HCT116 (cell line): ENCODE measurements at places on chromosomes 11 and 22. TPM values are rescaled to one million over a fixed set of nuclear protein-coding genes. Genes with fewer than 3 reads are reported as not detected.

DNA sequence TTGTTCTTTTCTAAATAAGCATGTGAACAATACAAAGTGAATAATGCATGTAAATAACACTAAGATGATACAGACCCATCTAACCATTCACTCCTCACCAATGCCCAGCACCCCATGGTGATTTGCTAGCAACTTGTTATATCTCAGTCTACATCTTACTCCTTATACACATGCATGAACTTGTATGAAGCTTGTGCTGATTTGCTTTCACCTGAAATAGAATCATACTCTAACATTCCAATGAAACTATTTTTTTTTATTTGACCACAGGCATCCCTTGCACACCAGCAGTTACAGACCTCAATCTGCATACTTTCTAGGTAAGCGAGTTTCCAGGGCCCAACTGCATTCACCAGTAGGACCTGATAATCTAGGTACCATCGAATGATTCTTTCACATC, 873.6 kb downstream of the OPCML start:
- DNase-seq = no peak

DNA sequence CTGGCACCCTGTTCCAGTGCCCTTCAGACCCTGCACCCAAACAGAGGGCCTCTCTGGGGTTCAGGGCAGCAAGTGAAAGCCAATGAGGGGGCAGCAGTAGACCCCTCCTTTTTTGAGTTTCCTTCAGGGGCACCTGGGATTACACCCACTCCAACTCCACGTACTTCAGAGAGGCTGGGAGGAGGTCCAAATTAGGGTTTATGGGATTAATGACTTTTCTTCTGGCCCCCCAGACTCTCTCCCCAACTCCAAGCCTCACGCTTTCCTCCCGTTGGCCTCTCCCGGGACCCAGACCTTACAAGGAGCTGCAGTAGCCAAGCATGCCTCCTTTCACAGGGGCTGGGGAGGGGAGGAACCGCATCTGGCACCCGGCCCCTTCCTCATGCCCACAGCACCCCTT, 101.7 kb downstream of the NECTIN1 start:
- DNase-seq = no peak

GRCh38 chr11:76859708-76860227, 950 bp upstream of the ACER3 start:
- no peak for DNase-seq

DNA sequence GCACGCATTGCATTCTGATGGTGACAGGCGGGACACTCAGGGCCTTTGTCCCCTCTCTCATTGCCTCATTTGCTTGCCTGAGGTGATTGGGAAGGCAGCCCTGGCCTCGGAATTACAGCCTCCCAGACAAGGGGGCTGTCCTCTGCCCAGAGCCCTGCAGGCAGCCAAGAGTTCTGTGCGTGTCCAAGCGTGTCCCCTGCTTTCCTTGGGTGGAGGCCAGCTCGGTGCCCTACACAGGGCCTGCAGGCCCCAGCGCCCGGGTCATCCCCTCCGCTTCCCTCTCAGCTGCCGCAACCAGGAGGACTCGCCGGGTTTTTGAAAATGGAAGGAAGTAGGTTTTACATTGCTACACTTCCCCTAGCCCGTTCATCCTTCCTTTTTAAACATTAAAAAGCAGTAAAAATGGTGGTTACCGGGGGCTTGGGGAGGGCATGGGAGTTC, 1.9 kb downstream of the GRAMD4 start:
- no peak for DNase-seq

GRCh38 chr11:121149116-121149515, 48.1 kb downstream of the TECTA start:
- no peak for DNase-seq

- no peak for DNase-seq
Observed at GRCh38 chr11:35859301-35859700, 84.6 kb upstream of the LDLRAD3 start.

Gene KCNJ5
- total RNA-seq = 0.17 TPM

DNA sequence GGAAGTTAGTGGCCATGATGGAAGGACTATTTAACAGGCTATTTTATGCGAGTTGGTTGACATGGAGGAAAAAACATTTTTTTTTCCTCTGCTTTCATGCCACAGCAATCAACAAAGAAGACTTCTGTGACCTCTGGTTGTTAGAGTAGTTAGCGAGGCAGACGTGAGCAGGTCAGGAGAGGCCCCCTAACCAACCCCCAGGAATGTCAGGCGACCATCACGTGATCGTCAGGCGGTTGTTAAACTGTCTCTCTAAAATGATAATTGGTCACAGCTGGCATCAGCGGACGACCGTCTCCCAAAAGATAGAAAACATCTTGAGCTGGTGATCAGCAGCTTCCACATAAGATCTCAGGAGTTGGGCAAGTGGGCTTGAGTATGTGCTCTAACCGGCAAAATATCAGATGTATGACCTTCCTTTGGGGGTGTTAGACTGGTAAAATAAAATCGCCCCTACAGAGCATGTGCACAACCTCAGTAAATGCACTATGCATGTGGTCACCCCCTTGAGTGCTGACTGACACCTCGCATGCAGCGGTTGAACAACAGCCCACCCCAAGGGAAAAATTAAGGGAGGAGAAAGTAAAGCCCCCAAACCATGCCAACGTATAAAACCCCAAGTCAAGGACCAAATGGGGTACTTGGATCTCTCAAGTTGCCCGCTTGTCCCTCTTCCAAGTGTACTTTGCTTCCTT, 20.9 kb upstream of the NARS2 start:
- DNase-seq = no peak

- no peak for DNase-seq
Observed at GRCh38 chr11:116808262-116809175, 14.6 kb downstream of the APOA4 start.

GRCh38 chr22:29541845-29542244, 11.7 kb downstream of the THOC5 start:
- no peak for DNase-seq

DNA sequence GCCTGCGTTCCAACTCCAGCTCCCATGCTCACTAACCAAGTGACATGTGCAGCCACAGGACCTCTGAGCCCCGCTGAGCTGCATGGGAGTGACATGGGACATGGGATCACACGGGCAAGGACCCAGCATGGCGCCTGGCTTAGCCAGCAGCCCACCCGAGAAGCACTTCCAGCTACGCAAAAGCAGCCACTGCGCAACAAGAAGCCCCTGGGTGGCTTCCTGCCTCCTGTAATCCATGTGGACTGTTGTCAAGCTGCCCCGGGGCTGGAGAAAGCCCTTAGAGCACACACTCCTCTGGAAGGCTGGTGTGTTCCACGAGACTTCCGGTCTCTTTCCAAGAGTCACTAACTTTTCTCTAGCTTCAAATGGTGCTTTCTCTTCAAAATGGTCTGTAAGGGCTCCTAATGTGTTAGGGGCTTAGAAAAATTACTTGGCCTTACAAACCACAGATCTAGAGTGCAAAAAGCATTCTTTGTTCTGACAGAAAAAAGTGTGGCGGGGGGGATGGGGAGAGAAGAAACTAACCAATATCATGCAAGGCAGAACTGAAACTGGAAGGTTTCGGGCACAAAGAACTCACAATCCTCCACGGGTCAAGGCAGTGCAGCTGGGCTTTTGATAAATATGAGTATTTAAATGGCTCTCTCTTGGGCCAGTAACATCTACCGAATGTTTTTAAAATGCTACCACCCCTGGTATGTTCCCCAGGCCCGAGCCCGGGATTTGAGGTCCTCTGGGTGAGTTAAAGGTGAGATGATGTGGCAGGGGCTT, 5.5 kb downstream of the C11orf24 start:
- DNase-seq = no peak

GRCh38 chr11:1880746-1881441, 10.8 kb downstream of the PRR33 start:
- no peak for DNase-seq

GRCh38 chr22:32327596-32328171, 30.0 kb upstream of the RFPL3 start:
- no peak for DNase-seq

Gene NXPE1
- not detected for total RNA-seq

GRCh38 chr22:24093855-24094254, 82.8 kb downstream of the CABIN1 start:
- DNase-seq = no peak

Gene C1QTNF4
- total RNA-seq = 0.34 TPM

GRCh38 chr11:115892016-115892415, 387.8 kb upstream of the CADM1 start:
- DNase-seq = no peak

- DNase-seq = no peak
Observed at GRCh38 chr22:22228421-22228820, 16.2 kb upstream of the VPREB1 start.

Gene P4HA3
- 0.91 TPM for total RNA-seq

DNA sequence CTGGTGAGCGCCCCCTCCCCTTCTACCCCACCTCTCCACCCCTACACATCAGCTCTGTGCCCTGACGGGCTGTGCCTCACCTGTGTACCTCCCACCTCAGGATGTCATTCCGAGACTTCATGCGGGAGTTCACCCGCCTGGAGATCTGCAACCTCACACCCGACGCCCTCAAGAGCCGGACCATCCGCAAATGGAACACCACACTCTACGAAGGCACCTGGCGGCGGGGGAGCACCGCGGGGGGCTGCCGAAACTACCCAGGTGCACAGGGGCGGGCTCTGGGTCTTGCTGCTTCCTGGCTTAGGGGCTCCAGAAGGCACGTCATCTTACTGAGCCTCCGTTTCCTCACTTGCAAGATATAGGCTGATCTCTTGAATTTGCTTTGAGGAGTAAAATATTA, 6.8 kb downstream of the CAPN1 start:
- DNase-seq = no peak

GRCh38 chr22:22870577-22871404, 16.8 kb upstream of the IGLL5 start:
- no peak for DNase-seq

GRCh38 chr11:121448431-121448941, 3.6 kb upstream of the SORL1 start:
- DNase-seq = no peak

DNA sequence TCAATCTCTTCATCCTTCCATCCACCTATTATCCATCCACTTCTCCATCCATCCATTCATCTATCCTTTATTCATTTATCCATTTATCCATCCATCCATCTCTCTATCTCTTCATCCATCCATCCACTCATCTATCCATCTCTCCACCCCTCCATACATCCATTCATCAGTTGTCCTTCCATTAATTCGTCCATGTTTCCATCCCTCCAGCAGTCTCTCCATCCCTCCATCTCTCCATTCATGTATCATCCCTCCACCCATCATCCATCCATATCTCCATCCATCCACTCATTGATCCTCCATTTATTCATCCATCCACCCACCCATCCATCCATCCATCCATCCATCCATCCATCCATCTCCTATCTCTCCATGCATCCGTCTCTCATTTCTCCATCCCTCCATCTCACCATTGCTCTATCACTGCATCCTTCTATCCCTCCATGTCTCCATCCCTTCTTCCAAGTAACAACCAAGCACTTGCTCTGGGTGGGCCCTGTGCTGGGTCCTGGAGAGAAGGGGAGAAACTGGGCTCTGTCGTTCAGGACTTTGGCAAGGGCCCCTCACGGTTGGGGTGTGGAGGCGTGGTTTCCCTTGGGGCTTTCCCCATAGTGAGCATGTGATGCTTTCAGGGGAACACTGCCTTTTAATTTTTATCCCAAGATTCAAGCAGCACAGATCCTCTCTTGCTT, 43.3 kb downstream of the SMIM38 start:
- DNase-seq = no peak

- DNase-seq = no peak
Observed at GRCh38 chr22:31230155-31230870, 18.2 kb downstream of the LIMK2 start.
